Adipocyte (in vitro differentiated cells): ENCODE measurements at places on chromosomes 6 and 20.
A peak's percentile ranks its signal among the peaks of the same experiment; 100 is the strongest.

GRCh38 chr6:156978948-156979347, 201.8 kb downstream of the ARID1B start:
- no peak for DNase-seq

DNA sequence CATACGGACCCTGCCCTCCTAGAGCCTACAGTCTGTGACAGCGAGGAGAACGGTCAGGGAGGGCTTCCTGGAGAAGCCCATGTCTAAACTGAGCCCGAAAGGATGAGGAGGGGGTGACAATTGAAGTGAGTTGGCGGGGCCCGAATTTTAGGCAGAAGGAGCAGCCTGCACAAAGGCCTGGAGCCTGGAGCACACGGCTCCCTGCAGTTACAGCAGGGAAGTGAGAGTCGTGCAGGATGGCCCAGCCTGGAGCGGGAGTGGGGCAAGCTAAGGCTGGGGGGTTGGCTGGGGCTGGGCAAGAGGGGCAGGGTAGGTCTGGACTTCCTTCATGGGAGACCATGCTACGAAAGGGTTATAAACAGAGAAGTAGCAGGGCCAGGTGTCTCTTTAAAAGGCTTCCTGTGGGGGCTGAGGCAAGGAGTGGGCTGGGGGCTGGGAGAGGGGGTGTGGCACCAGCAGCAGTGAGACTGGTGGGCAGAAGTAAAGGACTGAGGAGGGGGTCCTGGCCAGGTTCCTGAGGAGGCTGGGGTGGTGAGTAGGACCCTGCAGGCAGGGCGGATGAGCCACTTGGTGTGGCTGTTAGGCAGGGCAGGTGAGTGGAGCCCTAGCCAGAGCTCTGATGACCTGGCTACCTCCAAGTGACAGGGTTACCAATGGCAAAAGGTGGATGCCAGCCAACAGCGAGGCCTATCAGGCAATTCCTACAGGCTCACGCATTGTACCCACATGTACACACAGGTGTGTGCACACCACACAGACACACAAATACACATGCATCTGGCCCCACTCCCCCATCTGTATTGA, 119.2 kb downstream of the MRPL14 start:
- no peak for DNase-seq

DNA sequence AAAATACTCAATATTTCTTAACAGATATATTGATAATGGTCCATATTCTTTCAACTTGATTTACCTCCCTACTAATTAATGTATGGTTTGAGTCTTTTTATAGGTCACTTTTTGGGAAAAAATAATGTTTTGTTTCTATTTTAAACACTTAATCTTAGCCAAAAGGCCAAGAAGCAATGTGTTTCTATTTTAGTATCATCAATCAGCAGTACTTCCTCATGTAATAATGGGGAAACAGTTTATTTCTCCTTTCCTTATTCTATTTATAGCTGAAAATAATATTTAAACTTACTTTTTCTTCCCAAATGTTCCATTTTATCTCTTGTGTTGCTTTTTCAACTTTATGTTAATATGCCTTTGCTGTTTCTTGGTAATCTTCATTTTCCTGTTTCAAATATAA, 295.1 kb downstream of the ALDH8A1 start:
- no peak for DNase-seq

DNA sequence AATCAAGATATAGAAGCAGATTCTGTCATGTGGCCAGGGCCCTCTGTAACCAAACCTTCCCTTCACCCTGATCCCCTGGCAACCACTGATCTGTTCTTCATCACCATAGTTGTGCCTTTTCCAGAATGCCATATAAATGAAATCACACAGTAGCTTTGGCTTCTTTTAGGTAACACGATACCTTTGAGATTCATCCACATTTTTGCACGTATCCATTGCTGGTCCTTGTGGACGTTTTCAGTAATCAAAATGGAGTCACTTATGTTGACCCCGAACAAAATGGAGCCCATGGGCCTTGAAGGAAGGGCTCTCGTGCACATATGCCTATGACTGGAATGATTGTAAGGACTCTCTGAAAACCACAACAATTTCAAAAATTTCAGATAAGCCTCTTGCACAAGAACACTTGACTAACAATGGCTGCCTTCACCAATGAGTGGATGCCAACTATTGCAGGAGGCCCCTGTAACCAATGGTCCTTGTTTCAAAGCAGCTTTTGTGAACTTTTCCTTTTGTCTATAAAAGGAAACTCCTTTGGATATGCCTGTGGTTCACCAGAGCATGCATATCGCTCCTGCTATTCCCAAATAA, 84.3 kb upstream of the RALY start:
- DNase-seq: peak; percentile 95

GRCh38 chr6:118776607-118777549, 117.1 kb upstream of the ASF1A start:
- DNase-seq: peak; percentile 89

GRCh38 chr6:107495971-107496370, 6.1 kb downstream of the SOBP start:
- DNase-seq: no peak

DNA sequence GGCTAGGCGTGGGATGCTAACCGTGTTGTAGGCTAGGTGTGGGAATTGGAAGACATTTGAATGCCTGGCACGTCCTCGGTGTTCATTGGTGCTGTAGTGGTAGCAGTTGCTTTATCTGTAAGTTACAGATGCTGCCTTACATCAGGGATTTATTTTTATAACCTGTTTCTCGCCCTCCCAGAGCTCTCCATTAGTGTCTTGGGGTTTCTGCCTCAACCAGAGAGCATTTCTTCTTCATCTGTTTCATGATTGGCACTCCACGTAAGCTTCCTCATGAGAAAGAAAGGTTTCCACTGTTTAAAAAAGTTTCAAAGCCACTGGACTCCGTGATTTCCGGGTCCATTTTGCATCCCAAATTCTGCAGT, 9.0 kb downstream of the IGF2R start:
- no peak for DNase-seq

DNA sequence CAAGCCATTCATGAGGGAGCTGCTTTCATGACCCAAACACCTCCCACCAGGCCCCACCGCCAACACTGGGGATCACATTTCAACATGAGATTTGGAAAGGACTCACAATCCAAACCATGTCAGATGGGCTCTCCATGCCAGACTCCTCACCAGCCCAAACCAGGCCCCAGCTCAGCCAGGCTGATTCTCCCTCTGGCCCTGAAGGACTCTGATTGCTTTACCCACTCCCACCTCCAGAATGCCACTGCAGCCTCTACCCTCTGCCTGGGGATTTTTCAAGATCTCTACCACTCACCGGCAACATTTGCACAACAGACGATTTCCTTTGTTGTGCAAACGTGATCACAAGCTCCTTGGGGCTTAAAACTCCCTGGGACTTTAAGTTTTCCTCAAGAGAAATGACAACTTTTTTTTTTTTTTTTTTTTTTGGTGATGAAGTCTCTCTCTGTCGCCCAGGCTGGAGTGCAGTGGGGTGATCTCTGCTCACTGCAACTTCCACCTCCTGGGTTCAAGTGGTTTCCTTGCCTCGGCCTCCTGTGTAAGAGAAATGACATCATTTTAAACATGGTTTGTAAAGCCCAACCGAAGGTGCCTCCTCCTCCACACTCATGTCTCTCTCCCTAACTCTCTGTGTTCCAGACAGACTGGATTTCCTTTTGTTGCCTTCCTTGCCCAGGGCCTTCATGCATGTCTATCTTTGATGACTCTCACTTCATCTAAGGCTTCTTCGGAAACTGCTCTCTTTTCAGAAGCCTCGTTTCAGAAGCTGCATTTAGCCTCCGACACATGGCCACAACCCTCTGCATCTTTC, 147.0 kb downstream of the CDH26 start:
- DNase-seq: no peak

- DNase-seq: peak; percentile 1
Measured at GRCh38 chr6:97947841-97948240, 664.8 kb upstream of the MMS22L start.

- DNase-seq: no peak
Measured at GRCh38 chr6:45971287-45971686, 44.4 kb downstream of the CLIC5 start.

GRCh38 chr6:85579581-85579980, 14.1 kb downstream of the SNX14 start:
- no peak for DNase-seq

DNA sequence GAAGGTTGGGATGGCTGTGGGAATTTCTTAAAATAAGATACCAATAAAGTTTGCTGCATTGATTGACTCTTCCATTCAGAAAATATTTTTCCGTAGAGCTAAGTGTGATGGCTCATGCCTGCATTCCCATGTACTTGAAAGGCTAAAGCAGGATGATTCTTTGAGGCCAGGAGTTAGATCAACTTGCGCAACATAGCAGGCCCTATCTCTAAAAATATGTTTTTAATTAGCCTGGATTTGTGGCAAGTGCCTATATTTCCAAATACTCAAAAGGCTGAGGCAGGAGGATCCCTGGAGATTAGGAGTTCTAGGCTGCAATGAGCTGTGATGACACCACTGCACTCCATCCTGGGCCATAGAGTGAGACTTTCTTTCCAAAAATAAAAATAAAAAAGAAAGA, 431.2 kb upstream of the PTCHD4 start:
- peak; percentile 71 for DNase-seq

- DNase-seq: no peak
Measured at GRCh38 chr6:132750455-132751248, 7.1 kb downstream of the VNN2 start.

GRCh38 chr6:166259296-166259977, 48.8 kb downstream of the PRR18 start:
- DNase-seq: no peak

DNA sequence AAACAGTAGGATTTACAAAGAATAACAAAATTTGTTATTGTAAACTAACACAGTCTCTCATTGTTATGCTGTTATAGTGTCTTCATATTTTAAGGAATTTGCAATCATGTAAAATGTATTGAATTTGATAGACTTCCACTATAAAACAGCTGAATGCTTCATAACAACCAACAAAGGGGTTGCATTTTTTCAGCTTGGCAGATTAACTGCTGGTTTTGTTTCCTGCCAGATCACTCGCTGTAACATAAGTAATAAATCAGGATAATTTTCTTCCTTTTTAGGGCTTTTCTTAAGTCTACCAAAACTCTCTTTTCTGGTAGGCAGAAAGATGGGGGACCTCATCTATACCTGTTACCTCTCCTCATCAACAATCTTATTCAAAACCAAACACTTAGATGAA, 169.8 kb downstream of the SAMD5 start:
- DNase-seq: no peak

DNA sequence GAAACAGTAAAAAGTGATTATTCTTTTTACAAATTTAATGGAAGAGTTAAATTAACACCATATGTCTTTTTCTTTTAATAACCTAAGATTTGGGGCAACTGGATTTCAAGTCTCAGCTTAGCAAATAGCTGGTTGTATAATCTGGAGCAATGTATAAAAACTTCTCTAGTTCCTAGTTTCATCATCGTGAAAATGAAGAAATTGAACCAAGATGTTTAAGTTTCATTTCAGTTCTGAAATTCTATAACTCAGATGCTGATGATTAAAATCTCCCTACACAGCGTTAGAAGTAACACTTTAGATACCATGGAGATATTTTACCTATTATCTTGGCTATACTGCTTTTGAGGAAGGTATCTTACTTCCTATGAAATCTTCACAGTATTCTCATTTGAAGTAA, 252.0 kb downstream of the KIF16B start:
- DNase-seq: peak; percentile 44

- DNase-seq: no peak
Measured at GRCh38 chr6:131492932-131493573, 80.0 kb upstream of the ARG1 start.

DNA sequence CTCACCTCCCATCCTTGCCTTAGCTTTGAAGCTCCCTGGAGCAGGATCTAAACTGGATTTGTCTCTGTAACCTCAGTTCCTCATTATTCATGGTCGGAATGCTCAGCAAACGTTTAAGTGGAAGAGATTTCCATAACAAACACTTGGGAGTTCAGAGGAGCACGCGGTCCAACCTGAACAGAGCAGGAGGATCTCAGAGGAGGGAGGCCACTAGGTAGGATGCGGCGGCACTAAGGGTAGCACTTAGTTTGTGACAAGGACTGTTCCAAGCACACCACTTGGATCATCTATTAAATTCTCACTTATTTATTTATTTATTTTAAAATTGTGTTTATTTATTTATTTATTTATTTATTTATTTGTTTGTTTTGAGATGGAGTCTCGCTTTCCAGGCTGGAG, 13.3 kb upstream of the CCN5 start:
- DNase-seq: no peak

DNA sequence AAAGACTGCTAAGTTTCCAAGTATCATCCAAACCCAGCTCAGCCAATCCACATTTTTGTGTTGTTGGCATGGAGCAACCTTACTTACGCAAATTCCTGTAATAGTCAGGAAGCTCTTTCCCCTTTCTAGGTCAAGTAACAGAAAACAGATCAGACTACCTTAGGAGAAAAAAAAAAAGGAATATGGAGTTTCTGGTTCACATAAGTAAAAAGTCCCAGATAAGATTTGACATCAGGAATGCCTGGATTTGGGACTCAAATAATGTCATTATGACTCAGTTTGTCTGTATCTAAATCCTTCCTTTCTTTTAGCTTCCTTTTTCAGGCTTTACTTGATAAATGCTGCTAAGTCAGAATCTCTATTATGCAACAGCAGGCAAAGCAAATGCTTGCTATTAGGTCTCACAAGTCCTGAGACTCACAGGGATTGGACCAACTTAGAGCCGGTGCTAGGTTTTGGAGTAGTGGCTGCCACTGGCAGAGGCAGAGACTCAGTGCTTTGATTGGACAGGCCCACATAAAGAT, 44.5 kb downstream of the NCOA7 start:
- peak; percentile 84 for DNase-seq

DNA sequence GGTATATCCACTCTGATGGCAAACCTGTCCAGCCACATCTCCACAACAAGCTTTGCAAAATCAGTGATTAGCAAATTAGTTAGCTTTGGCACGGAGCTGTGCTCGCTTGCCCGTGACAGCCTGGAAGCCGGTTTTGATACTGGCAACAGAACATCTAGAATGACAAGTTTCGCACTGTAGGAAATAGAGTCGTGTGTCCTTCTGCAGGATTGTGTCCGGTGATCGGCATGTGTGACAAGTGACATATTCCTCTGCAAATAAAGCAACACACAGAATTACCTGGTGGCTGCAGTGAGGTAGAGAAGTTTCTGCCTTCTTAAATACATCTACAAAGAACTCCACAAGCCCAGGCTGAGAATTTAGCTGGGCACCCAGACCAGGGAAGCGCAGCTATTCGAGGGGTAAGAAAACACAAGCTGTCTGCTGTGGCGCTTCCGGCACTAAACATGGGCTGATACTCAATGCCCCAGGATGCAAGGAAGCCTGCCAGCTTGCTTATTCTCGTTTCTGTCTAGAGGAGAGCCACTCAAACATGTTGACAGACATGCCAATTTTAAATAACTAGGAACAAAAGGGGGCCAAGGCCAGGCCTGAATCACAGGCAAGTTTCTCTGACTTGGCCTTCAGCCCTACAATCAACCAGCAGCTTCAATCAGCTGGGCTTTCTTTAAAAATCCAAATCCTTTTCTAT, 22.2 kb downstream of the EIF2S2 start:
- no peak for DNase-seq
